Forelimb muscle (tissue), 1 donor: ENCODE measurements at places on chromosomes 2 and 18. TPM values are rescaled to one million over a fixed set of nuclear protein-coding genes. Genes with fewer than 3 reads are reported as not detected.
A peak's percentile ranks its signal among the peaks of the same experiment; 100 is the strongest.

LYPD6 gene
- polyA plus RNA-seq = 2.3 TPM

AFTPH gene
- polyA plus RNA-seq = 17.5 TPM

REG1B gene
- not detected for polyA plus RNA-seq

LOXHD1 gene
- 3.2 TPM for polyA plus RNA-seq

UGT1A5 gene
- not detected for polyA plus RNA-seq

- DNase-seq = peak; percentile 90
Observed at GRCh38 chr2:156400706-156401678, 35.2 kb upstream of the GPD2 start.

DNA sequence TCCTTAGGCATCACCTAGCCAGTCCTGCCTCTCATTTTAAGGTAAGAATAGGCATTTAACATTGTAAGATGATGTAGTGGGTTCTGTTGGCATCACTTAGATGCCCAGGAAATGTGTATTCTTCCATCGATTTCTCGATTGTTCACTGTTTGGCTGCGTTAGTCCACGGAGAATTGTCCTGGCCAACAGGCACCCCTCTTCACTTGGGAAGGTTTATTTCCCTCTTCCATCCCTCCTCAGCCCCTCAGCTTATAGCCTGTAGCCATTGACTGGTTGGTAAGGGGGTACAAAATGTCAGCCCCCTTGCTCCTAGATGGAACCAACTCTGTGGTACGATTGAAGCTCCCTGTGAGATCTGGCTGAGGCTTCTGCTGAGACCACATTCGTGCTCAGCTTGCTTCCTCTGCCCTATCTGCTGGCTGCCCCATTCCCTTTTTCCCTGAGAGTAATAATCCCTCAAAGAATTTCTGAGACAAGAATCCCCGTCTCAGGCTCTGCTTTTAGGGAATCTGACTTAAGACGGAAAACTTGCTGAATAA is 43.4 kb downstream of the PLEKHA3 start:
- no peak for DNase-seq

DNA sequence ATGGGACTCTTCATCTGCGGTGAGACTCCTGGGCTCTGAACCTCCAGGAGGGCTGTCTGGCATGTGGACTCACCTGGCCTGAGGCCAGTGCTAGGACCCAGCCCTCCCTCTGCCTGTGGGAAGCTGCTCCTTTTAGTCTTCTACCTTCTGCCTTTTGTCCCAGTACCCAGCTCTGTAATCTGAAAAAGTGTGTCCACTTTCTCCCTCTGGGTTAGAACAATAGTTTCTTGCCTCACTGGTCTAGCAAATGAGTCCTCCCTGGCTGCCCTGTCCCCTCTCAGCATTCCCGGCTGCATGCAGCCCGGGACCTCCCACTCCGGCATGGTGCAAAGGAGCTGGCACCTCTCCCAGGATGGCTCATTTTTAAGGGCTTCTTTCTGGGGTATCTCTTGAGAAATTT is 25.9 kb downstream of the GKN2 start:
- no peak for DNase-seq

- no peak for DNase-seq
Observed at GRCh38 chr2:160388464-160389263, 104.9 kb downstream of the RBMS1 start.

DNA sequence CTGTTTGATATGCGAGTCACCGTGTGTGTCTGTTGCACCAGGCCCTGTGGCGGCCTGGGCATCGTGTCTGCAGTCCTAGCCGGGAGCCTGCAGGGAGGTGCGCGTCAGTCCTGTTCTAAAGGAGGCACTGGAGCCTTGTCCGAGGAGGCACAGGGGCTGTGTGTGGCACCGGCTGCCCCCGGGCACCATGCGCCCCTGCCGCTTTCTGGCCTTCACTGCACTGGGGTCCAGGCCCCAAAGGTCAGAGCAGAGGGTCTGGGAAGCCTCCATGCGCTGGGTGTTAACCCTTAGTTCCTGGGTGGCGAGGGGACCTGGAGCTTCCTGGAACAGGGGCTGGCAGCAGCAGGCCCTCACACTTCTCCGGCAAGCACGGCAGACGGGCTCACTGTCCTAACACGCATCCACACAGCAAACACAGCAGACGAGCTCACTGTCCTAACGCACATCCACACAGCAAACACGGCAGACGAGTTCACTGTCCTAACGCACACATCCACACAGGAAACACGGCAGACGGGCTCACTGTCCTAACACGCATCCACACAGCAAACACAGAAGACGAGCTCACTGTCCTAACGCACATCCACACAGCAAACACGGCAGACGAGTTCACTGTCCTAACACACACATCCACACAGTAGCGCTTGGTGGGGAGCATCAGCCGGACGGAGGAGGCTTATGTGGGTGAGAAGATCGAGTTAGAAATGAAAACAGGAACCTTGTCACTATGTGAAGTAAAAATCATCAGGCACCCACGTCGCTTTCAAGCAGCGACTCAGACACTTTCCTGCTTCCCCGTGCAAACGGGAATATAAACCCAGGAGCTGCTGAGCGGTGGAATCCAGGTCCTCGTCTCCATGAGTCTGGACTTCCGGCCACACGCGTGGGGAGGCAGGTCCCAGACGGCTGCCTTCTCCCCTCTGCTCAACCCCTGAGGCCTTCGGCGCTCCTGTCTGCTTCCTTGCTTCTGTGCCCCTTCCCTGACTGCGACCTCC is 65.3 kb downstream of the TPO start:
- DNase-seq = no peak

DNA sequence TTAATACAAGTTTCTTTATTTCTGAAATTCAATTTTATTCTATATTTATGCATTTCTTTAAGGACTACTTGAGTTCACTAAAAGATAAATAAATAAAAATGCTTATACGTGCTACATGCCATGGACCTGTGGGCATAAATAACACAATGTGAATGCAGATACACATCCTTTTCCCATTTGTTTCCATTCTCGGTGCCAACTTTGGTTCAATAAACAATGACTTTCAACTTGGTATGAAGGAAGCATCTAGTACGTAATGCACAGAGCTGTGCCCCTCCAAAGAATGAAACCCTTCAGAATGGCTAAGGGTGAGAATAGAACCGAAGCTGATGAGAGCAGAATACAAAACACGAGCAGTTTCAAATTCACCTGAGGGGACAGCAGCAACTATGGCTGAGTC is 409.3 kb downstream of the MTX2 start:
- no peak for DNase-seq

DNA sequence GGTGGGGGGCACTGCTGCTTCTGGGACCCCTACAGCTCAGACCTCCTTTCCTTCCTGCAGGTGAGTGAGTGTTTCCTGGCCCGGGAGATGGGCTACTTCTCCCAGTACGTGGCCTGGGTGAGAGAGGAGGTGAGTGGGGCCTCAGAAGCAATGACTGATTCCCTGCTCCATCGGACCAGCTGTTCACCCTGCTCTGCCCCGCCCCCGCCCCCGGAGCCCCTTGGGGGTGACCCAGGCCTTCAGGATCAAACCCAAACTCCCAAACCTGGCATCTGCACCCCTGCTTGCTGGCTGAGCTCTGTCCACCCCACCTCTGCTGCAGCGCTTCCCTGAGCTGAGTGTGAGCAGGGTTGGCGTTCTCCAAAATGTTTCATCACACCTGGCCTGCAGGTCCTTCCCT is 9.8 kb upstream of the KCNIP3 start:
- no peak for DNase-seq

DNA sequence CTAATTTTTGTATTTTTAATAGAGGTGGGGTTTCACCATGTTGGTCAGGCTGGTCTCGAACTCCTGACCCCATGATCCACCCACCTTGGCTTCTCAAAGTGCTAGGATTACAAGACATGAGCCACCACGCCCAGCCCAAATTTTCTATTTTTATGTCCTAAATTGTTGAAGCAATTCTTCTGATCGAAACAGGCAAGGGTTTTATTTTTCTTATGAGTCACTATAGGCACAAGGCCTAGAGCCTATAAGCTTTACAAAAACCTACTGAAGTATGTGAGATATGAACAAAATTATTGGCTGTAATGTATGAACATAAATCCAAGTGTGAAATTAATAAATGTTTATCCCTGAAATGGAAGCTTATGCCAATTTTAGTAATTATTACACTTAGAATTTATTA is 464.2 kb upstream of the NRP2 start:
- DNase-seq = no peak

- no peak for DNase-seq
Observed at GRCh38 chr2:134479696-134480330, 225.9 kb downstream of the MGAT5 start.

DNA sequence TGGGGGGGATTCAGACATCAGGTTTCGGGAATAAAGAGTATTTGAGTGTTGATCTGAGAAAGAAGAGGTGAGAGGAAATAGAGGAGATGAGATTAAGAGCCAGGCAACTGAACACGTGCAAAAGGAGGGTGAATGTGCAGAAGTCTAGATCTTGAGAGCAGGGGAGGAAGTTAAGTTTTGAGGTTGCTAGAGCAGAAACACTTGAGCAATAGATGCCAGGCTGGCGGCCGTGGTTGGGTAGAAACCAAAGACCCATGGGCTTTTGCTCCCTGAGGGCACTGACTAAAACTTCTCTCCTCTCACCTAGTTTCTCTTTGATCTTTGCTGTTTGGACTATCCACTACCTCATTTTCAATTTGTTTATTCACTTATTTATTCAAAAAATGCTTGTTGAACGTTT is 116.0 kb downstream of the CDC42EP3 start:
- DNase-seq = no peak

GRCh38 chr2:72819501-72819900 is 6.3 kb downstream of the EXOC6B start:
- no peak for DNase-seq

- DNase-seq = no peak
Observed at GRCh38 chr2:3198119-3198518, 179.5 kb downstream of the EIPR1 start.
